Activated CD8-positive, alpha-beta memory T cell treated with anti-CD3 and anti-CD28 coated beads for 1 hour (primary cell): ENCODE measurements at places on chromosomes 13 and 19.

GRCh38 chr13:113083402-113084061 is 22.1 kb upstream of the F7 start:
- DNase-seq, result no peak

DNA sequence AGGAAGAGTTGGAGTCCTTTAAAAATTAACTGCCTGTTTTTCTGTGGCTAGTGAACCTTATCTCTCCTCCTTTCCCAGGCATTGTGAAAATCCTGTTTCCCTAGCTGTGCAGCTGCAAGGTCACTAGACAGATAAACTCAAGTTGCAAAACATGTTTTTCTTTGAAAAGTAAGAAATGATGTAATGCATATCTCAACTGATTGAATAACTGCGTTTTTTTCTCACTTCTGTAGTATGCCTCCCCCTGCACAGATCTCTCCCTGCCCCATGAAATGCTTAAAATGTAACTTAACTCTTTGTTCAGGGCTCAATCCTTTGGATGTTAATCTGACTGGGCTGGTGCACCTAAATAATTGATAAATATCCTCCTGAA is 27.7 kb upstream of the CYSLTR2 start:
- no peak for DNase-seq

DNA sequence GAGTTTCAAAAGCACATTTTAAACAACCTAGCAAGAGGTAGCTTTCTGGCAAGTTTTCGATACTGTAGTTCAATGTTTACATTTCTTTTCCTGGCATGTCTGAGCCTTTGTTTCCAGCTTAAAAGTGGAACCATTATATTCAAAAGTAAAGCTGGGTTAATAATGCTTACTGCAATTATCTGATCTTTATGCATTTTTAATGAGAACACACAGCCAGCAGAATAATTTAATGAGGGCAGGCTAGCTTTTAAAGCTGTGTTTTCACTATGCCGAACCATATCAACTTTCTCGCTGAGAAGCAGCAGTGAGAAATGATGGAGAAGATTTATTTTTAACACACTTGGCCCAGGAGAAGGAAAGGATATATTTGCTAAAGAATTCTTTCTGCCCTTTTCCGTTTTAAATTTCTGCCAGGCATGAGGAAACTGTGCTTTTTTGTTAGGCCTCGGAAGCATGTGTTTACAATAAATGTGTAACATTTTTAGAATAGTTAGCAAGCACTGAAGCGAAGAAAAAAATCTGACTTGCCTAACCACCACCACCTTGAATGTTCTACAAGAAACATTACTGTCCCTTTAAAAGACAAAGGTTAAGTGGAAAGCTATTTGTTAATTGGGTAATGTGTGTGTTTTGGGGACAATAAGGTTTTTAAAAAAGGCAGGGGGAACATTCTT is 1.0 kb downstream of the MBNL2 start:
- no peak for DNase-seq

DNA sequence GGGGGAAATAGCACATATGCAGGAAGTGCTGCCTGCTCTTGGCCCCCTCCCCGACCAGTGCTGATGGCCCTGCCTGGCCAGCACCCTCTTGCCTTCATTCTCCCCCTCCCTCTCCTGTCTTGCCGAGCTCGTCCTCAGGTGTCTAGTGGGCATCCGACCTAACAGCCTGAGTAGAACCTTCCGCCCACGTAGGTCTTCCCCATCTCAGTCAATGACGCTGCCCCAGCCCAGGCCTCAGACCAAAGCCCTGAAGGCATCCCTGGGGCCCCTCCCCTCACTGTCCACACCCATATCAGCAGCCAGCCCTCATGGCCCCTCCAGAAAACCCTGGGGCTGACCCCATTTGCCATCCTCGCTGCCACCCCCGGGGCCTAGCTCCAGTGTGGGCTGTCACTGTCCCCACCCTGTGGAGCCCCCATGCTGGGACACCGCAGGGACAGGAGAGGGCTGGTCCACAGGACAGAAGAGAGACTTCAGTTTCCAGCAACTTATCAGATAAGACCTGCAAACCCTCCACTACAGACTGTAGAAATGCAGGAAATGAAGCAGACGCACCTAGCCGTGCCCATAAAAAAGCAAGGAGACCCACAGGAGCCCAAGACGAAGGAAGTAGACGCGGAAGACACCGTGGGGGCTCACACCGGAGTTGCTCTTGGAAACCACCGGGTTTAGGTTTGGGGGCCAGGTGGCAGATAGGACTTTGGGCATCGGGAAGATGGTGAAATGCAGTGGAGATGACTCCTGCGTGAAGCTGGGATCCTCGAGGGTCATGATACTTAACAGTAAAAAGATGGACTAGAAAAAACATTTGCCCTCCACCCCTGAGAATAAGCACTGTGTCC is 38.3 kb downstream of the AP1M1 start:
- no peak for DNase-seq

GRCh38 chr19:12996406-12997094 is 1.3 kb downstream of the NFIX start:
- no peak for DNase-seq

DNA sequence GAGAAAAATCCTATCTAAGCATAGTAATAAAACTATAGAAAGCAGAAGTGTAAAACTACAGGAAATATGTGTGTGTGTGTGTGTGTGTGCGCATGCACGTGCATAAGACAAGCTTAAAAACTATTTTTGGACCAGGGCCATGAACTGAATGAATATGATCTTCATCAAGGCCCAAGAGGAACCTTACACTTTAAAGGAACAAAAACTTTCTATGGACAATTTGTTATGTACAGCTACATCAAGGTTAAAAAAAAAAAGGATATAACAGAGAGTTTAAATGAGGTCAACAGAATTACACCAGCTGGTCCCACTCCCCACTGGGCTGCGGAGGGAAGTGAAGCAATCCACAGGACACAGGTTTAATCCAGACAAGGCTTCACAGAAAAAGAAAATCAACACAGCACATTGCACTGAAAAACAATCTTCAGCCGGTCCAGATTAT is 151.1 kb downstream of the LHFPL6 start:
- DNase-seq, result no peak

- no peak for DNase-seq
Observed at GRCh38 chr13:100338275-100338674, 249.4 kb downstream of the PCCA start.

DNA sequence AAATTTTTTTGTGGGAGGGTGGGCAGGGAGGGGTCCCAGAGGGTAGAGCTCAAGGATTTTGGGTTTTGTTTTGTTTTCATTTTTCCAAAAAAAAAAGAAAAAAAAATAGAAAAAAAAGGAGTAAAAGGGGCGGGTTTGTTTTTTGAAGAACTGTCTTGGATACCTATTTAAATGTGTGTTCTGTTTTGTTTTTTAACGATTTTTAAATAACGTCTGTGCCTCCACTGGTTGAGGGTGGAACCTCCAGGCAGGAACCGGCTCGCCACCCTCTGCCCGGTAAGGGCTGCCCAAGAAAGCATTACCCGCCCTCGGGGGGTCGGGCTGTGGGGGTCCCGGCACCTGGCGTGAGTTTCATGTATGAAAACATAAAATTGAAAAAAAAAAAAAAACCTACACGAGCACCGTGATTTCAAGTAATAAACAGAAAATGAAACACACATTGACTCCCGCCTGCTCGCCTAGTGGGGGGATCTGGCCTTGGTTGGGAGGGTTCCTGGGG is 10.4 kb downstream of the MIDN start:
- DNase-seq, result no peak

- DNase-seq, result no peak
Observed at GRCh38 chr13:44169018-44169911, 204.4 kb upstream of the SERP2 start.

DNA sequence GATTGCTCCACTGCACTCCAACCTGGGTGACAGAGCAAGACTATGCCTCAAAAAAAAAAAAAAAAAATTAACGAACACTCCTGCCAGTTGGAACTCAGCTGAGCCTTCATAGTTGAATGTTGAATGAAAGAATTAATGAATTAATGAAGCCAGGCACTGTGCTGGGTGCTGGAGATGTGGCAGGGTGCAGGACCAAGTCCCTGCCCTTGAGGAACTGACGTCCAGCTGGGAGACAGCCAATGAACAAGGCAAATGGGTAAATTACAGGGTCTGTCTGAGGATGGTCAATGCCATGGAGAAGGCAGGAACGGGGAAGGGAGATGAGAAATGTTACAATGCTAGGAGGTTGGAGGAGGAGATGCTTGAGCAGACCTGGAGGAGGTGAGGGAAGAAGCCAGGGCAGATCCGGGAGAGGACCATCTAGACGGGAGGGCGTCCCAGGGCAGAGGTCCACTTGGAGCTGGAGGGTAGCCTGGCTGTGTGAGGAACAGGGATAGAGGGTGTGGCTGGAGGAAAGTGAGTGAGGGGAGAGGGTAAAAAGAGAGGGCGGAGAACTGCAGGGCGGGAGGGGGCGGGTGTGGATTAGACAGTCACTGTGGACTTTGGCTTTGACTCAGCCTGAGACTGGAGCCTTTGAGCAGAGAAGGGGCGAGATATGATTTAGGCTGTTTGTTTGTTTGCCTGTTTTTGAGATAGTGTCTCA is 16.8 kb upstream of the IGSF23 start:
- no peak for DNase-seq

DNA sequence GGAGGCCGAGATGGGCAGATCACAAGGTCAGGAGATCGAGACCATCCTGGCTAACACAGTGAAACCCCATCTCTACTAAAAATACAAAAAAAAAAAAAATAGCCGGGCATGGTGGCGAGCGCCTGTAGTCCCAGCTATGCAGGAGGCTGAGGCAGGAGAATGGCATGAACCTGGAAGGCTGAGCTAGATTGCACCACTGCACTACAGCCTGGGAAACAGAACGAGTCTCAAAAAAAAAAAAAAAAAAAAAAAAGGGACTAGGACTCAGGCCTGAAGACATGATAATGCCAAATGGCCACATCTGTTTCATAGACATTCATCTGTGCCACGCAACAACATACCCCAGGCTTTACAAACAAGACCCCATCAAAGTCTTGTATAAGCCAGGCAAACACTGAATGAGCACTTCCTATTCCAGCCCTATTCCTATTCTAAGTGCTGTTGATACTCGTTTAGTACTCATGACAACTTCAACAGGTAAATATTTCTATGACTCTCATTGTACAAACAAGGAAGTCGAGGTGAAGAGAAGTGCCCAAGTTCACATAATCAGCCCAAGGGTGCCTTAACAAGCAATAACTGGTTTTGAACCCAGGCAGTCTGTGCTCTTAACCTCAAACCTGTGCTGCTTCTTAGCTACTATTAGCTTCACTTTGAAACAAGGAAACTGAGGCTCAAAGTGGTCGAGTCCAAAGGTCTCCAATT is 1.7 kb downstream of the B9D2 start:
- DNase-seq, result no peak

- no peak for DNase-seq
Observed at GRCh38 chr19:32677657-32678056, 2.0 kb downstream of the RGS9BP start.

DNA sequence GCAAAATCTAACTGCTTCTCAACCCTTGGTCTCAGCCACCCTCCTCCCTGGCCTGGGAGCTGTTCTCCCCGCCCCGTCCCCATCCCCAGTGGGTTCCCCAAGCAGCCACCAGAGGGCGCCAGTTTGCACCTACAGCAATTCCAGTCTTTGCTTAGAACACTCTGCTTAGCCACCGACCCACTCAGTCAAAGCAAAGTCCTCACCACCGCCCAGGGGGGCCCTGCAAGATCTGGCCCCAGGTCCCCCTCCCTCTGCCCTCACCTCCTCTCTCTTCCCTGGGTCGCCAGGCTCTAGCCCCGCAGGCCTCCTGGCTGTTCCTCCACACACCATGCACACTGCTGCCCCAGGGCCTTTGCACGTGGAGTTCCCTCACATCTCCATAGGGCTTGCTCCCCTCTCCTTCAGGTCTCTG is 12.4 kb downstream of the TMEM143 start:
- peak; percentile 66 for DNase-seq

DNA sequence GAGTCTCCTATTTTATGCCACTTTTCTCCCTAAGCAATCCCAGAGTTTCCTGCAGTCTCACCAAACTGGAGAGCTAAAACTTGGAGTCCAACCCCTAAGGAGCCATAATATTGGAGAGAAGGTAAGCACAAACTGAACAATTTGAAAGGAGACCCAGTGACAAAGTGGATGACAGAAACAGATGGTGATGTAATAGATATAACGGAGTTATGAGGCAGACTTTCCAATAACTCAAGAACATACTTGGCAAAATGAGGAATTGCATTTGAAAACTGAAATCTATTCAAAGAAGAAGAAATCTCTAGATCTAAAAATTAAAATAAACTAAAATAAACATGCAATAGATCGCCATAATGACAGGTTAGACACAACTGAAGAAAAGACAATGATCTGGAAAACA is 200.9 kb upstream of the MIR17HG start:
- DNase-seq, result no peak

GRCh38 chr19:821825-822503 is at the start of gene PLPPR3:
TSS of gene PLPPR3 (minus strand) at chr19:821955. CDS start at chr19:821559, 396 bp downstream.
- DNase-seq, result no peak

DNA sequence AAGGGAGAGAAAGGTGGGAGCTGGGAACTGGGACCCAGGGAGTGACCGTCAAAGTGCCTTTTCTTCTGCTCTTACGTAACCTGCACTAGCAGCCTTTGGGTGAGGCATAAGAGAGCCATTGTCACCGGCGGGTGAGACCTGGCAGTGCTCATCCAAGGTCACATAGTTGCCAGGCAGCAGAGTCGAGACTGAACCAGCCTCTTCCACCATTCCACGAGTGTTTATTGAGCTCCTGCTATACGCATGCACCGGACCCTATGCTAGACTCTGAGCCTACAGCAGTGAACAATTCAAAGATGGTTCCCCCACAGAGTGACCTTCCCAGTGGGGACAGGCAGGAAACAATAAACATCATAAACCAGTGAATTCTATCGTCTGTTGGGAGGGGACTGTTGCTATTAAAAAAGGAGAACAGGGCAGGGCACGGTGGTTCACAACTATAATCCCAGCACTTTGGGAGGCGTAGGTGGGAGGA is 18.6 kb upstream of the STRN4 start:
- no peak for DNase-seq

DNA sequence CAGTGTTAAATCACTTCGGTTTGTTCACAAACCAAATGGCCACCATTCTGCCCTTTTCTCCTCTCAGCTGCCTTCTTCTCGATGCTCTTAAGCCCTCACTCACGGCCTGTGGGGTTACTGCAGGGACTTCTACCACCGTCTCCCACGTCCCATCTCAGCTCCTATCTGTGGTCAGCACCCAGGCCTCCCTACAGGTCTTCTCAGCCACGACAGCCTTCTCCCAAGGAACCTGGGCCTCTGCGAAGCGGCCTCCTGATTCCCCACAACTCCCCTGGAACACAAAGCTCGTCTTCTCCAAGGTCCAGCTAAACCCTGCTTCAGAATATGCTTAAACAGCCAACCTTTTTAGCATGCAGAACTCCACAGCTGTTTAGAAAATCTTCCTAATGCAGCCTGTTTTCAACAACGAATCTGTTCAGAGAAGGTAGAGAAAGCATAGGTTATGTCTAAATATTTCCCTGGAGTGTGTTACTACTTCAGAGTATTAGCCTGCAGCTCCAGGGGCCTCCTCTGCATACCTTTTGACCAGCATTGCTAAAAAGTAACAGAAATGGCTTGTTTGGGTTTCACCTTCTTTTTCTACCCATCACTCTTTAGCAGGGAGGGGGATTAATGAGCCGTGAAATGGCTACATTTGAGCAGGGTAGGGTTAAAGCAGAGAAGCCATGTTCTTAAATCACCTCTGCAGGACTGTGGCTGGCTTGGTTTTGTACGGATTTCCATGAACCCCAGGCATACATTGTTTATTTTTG is 104.0 kb downstream of the COL4A2 start:
- DNase-seq, result no peak
